ENCODE measurements at places on chromosomes 5 and 9.

DNA sequence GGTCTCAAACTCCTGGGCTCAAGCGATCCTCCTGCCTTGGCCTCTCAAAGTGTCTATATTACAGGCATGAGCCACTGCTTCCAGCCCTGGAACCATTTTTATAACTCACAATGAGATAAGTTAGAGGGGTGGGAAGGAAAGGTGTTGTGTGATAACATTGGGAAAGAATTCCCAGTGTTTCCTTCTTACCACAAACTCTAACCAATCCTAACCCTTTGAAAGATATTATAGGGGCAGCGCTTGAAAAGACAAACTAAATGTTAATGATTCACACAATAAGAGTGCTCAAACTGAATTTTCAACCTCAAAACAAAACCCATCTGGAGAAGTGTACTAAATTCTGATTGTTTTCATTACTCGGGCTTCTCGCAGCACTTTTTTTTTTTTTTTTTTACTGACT lies 109.7 kb downstream of the TSSK1B start:
- peak; percentile 15 for DNase-seq

GRCh38 chr5:134149571-134150303 lies 27.0 kb downstream of the SKP1 start:
- DNase-seq, result no peak

GRCh38 chr5:31397926-31398557 lies 133.9 kb downstream of the DROSHA start:
- DNase-seq, result no peak

- DNase-seq, result no peak
Observed at GRCh38 chr9:15156241-15156640, 150.8 kb downstream of the TTC39B start.

DNA sequence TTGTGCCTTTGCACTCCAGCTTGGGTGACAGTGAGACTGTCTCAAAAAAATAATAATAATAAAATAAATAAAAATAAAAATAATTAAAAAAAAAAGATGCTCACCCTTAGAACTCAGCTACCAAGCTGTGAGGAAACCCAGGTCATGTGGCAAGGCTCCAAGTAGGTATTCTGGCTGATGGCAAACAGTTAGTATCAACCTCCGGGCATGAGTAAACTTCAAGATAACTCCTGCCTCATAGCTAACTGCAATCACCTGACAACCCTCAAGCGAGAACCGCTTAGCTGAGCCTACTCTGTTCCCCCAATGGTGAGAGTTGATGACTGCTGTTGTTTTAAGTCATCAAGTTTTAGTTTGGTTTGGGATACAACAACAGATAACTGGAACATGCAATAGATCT lies 6.1 kb upstream of the SLC44A1 start:
- DNase-seq, result no peak

GRCh38 chr5:71843111-71843510 lies 124.0 kb downstream of the CARTPT start:
- DNase-seq, result no peak

- no peak for DNase-seq
Observed at GRCh38 chr5:176486189-176486757, 38.1 kb downstream of the FAF2 start.

GRCh38 chr5:178777520-178777919 lies 47.1 kb upstream of the ZNF354A start:
- no peak for DNase-seq

GRCh38 chr5:60826653-60827052 lies 17.4 kb downstream of the ELOVL7 start:
- DNase-seq, result no peak

GRCh38 chr9:69985971-69986370 lies 57.7 kb upstream of the MAMDC2 start:
- DNase-seq, result no peak

Data from fibroblast of upper back skin (primary cell).